Erythroblast (primary cell): ENCODE measurements at places on chromosomes 2 and 18.
A peak's percentile ranks its signal among the peaks of the same experiment; 100 is the strongest.

DNA sequence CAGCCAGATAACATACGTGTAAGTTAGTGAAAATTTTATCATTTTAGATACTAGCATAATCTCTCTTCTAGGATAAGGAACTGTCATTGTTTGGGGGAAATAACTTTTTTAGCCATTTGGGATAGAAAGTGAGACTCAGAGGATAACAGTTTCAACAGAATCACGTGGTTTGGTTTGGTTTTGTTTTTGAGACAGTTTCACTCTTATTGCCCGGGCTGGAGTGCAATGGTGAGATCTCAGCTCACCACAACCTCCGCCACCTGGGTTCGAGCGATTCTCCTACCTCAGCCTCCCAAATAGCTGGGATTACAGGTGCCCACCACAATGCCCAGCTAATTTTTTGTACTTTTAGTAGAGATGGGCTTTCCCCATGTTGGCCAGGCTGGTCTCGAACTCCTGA, 323.2 kb upstream of the MEIS1 start:
- no peak for DNase-seq

GRCh38 chr2:73117441-73117840, 4.7 kb upstream of the RAB11FIP5 start:
- no peak for DNase-seq

DNA sequence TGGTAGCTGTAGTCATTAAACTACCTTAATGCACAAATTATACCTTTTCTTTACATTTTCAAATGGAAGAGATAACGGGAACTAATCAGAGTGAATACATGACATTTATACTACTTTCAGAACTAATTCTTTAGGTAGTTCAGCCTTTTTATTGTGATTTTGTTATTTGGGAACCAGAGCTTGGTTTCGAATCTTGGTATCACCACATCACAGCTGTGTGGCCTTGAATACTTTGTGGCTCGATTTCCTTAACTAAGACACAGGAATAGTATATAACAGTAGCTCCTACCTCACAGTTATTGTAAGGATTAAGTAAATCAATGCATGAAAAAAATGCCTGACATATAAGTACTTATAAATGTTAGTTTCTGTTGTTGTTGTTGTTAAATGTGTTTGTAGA, 240.0 kb downstream of the WDR7 start:
- DNase-seq = no peak

DNA sequence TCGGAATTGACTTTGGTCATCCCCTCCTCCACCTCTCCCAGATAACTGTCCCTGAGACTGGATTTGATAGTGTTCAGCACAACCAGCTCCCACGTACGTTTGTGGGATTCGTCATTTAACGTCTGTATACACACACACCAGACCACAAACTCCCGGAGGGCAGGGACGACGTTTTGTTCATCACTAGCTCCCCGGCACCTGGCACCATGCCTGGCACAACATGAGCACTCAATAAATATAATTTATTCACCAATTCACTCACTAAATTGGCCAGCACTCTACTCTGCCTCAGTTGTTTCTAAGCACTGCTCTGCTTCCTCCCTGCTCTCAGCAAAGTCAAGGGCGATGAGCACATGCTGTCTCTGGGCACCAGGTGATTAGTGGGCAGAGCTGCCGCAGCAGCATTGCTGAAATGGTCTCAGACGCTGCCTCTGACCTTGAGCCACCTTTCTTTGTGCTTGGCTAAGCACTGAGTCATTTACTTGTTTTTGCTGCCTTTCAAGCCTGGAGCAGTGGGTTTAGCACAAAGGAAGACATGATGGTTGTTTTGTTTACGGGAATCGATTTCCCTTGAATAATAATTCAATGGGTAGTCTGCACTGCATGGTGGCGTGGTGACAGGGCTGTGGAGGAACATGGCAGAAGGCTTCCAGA, 19.3 kb upstream of the LOXHD1 start:
- no peak for DNase-seq

DNA sequence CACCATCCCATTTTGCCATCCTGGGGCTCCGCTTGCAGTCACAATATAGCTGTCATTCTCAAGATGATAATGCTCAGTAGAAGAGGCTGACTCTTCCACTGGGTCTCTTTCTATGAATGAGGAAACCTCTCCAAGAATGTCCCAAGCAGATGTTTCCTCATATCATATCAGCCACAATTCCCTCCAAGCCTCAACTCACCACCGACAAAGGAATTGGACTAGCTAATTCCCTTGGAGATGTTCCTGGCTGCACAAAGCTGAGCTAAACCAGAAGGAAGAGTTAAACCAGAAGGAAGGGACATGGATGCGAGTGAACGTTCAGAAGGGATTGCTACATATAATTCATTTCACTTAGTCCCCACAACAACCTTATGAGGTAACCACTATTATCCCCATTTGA, 65.0 kb upstream of the NPAS2 start:
- no peak for DNase-seq

DNA sequence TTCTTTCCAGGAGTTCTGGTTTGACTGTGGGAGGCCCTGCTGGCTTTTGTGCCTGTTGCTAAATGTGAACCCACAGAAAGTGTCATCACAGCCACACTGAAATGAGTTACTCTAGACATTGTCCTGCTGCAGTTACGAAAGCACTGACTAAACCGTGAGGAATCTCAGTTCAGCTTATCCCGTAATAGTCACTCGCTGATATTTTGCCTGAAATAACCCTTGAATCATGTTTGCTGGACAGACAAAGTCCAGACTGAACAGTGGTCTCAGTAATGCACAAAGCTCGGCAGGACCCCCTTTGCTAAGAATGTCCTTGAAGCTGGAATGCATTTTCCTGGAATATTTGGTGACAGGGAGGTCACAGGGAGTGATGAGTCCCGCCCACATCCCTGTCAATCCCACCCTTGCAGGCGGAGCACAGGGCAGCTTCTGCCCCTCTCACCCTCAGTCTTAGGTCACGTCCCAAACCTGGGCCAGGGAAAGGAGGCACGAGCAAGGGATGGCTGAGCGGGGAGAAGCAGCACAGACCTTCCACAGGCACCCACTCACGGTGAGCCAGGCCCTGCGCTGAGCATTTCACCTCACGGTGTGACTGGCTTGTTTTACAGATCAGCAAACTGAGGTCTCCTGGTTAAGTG, 53.4 kb downstream of the ADI1 start:
- DNase-seq = no peak

DNA sequence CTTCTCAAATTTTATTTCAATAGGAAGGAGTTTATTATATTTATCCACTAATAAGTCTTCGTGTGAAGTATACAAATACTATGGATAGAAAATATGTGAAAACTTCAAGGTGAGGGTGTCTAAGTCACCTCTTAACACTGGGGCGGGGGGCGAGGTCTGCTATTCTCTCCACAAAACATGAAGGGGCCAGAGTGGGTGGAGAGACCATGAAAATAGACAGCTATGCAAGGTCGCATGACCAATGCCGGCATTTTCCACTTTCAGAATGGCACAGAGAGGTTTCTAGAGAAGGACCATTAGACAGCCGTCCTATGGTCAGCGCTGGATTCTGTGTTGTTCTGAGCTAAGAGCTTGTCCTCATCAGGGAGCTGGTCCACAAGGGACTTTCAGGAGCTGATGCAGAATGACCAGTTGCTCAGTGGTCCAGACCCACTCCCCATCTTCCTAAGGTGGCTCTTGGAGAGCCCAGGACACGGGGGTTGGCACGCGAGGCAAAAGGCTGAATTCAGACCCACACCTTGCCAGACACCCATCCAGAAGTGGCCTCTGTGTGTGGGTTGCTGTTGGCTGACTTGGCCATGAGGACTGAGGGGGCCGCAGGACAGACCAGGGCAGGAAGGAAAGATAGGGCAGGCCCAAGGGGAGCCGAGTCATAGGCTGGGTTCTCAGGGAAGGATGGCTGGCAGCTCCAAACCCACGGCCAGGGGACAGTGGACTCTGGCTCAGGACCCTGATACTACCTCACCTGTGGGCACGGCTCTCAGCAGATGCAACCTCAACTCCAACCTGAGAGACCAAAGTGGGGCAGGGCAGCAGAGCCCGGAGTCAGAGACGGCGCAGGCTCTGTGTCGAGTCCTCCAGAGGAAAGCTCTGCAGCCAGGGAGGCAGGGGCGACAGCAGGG, 69.8 kb downstream of the NDUFA10 start:
- no peak for DNase-seq

DNA sequence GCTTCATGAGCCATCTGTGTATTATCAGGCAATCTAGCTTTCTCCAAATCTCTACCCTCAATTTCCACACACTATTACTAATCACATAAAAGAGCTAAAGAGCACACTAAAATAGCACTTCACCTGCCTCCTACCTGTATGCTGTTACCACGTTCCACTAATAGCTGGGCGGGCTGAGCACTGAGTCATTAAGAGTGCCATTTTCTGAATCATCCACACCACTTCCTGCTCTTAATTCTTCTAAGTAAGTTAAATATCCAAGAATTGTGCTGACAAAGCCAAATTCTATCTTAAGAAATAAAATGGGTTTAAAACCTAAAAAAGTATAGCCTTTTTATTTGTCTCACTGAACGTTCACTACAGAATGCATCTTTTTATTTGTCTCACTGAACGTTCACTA, 35.7 kb downstream of the NOL10 start:
- DNase-seq = no peak

GRCh38 chr2:64263315-64263714, 119.1 kb upstream of the PELI1 start:
- DNase-seq = no peak

- DNase-seq = no peak
Observed at GRCh38 chr2:33126958-33127357, 180.2 kb downstream of the LTBP1 start.

DNA sequence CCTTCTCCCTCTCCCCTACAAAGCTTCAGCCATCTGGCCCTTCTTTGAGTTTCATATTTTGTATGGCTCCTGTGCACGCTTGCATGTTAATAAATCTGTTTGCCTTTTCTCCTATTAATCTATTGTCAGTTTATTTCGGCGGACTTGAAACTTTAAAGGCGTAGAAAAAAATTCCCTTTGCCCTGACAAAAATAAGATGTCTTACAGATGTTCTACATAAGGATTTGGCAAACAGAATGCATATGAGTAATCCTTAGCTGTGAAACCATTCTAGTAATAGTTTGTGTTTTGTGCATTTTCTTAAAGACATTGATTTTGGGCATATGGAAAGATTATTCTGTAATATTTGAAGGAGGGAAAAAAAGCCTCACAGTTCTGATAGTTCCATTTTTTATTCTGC, 15.0 kb upstream of the BMPR2 start:
- DNase-seq = no peak

- no peak for DNase-seq
Observed at GRCh38 chr18:74284980-74285355, 6.8 kb downstream of the CYB5A start.

- DNase-seq = no peak
Observed at GRCh38 chr18:76486574-76486973, 8.5 kb downstream of the ZNF516 start.

GRCh38 chr2:212730994-212731393, 192.4 kb upstream of the ERBB4 start:
- DNase-seq = no peak

DNA sequence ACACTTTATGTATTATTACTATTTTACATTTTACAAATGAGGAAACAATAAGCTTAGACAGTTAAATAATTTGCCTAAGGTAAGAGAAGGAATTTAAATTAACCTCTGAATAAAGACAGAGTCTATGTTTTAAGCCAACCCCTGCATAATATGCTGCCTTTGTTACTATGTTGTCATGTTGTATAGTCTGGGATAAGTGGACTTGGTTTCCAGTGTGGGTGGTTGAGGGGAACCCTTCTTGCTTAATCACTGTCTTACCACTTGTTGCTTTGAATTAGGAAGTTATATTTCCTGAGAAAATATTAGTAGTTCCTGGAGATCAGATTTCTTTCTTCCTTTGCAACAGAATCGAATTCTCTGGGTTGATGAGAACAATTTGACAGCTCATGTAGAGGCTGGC, 52.6 kb downstream of the AGPS start:
- no peak for DNase-seq

GRCh38 chr18:8911408-8912340, 190.8 kb upstream of the NDUFV2 start:
- DNase-seq = no peak

- DNase-seq = peak; percentile 59
Observed at GRCh38 chr2:159133797-159134196, 152.7 kb downstream of the WDSUB1 start.

DNA sequence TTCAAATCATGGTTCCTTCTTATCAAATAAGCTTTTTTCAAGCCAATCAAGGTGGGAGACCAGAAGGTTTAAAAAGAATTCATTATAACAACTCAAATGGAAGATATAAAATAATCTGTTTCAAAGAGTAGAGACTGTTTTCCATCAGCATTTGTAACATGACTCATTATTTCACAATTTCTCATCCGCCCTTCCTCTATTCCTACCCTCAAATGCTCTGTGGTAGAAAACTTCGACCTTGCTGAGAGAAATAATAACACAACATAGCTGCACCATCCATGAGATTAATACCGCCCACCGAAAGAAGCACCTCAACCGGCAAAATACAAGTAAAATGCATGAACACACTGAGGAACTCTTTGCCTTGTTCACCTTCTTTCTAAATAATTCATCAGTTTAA, 2039.2 kb upstream of the CELF4 start:
- no peak for DNase-seq

GRCh38 chr2:68767996-68768395, 33.4 kb downstream of the ARHGAP25 start:
- DNase-seq = no peak

- peak; percentile 62 for DNase-seq
Observed at GRCh38 chr2:97011977-97012569, 25.7 kb upstream of the FAM178B start.

GRCh38 chr2:111694700-111695101, 189.3 kb downstream of the ANAPC1 start:
- peak; percentile 11 for DNase-seq

- no peak for DNase-seq
Observed at GRCh38 chr18:44569391-44570055, 111.2 kb upstream of the SETBP1 start.

DNA sequence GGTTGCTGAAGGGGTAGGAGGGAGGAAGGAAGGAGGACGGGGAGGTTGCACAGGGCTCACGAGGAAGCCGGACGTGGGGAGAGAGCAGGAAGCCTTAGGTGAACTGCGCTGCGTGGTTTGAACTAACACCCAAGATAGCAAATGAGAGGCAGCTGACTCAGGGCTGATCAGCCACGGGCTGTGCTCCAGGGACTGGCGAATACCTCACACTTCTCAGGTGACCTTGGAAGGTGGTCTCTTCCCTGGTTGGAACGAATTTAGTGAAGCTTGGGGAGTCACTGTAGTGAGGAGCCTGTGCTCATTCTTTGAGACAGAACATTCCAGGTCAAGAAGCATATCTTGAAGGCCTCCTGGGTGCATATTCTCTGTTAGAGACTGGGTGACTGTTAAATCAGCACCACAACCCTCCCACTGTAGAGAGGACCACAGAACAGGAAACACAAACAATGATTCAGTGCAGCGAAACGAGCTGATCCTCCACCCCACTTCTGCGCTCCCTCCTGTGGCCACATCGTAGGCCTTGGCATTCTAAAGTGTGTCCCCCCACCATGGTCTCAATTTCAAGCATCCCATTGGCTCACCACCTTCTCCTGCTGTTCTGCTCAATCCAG, 33.8 kb downstream of the TOGARAM2 start:
- DNase-seq = no peak

DNA sequence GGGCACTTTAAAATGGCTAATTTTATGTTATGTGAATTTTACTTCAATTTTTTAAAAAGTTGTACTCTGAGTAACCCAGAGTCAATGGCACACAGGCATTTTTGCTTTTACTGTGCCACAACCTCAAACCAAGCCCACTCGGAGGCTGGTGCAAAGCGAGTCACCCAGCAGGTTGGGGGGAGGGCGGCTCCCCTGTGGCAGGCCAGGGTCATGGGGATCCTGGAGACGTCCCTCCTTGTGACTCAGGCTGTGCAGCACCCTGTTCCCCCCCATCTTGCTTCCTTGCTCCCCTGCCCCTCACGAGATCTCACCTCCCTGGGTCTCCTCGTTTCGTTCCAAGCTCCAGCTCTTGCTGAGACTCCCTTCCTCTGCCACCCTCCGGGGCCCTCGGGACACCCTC, 58.6 kb downstream of the POMC start:
- DNase-seq = no peak
